ENCODE measurements at places on chromosomes 12 and 14.

- no peak for DNase-seq
These were observed 62.4 kb downstream of the ARMH4 start for GRCh38 chr14:58089612-58090011.

GRCh38 chr12:42666671-42667243 lies 77.2 kb upstream of the PRICKLE1 start:
- DNase-seq, result no peak

DNA sequence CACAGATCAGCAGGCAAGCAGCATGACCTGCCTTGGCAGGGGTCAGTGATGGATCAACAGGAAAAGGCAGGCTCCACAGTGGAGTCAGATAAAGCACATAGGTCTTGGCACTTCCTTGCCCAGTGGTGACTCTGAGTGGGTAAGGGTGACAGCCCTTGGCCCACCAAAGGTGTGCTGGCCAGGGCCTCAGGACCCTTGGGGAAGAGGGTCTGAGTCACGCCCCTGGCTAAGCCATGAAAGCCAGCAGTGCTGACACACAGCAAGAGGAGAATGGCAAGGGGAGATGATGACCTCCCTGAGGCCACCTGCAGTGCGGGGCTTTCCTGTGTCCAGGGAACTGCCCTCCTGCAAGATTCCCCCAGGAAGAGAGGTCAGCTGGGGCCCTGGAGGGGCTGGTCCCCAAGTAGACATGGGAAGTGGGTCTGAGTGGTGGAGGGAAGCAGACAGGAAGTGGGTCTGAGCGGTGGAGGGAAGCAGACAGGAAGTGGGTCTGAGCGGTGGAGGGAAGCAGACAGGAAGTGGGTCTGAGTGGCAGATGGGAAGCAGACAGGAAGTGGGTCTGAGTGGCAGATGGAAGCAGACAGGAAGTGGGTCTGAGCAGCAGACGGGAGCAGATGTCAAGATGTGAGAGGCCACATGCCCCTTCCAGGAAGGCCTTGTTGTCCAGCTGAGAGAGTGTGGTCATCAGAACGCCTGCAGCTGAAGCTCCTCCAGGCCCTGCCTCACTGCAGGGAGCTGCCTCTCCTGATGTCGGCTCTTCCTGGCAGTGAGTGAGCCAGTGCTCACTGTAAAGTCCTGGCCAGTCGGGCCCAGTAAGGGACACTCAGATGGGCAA lies 34.8 kb downstream of the DIO3 start:
- DNase-seq, result peak; percentile 9

DNA sequence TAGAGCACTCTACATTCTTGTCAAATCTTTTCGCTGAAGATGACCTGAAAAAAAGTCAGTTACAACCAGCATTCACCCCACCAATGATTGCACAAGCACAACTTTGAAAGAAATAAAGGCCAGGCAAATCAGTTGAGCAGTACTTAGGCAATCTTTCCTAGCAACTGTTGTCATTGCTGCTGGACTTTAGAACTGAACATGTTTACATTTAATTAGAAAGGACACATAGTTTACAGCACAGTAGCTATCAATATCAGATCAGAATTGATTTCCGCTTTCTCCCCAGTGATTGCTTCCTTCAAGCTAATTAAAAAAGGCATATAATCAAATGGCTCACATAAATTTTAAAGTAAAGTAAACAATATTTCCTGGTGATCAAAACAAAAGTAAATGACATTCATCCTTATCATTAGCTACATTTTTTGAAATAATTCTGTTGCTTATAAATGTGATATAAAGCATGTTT lies 128.4 kb downstream of the FOXA1 start:
- no peak for DNase-seq

DNA sequence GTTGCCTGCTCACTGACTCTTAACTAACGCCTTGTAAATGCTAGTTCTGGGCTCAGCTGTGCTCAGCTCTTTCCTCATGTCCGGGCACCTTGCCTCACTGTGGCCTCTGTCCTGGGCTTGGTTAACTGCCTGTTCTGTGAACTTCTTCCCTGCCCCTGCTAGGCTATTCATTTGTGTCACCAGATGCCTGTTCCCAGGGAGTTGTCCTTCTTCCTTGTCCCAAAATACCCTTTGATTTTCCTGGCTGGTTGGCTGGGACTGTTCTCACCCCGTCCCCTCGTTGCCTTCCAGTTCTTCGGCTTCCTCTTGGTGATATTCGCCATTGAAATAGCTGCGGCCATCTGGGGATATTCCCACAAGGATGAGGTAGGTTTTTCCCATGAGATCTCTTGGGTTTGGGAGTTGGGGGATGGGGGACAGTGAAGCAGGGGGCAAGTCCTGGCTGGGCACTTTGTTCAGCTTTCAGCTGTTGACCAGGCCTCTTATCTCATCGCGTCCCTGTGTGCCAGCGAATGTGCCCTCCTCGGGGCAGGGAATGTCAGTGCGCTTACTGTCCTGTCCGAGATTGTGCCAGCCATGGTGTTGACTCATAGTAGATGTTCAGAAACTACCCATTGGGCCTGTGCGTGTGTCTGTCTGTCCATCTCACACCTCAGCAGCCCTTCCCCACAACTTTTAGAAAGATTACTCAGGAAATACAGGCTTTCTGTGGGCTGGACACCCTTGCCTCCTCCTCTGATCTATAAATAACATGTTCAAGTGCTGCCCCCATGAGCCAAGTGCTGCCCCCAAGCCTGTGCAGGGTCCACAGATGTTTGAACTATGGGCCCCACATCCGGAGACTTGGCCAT lies 33.1 kb downstream of the CD9 start:
- no peak for DNase-seq

- DNase-seq, result no peak
These were observed 70.6 kb downstream of the SETD3 start for GRCh38 chr14:99410019-99410418.

DNA sequence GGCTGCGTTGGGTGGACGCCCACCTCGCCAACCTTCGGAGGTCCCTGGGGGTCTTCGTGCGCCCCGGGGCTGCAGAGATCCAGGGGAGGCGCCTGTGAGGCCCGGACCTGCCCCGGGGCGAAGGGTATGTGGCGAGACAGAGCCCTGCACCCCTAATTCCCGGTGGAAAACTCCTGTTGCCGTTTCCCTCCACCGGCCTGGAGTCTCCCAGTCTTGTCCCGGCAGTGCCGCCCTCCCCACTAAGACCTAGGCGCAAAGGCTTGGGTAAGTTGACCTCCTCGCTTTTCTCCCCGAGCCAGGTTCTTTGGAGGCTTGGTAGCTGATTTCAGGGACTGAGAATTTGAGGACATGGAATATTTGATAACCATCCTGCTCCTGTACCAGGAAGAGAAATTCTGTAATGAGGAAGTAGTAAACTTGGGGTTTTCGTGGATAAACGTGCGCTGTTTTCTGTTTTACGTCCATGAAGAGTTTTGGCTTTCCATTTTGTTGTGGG lies 530 bp downstream of the APAF1 start:
- DNase-seq, result no peak

- DNase-seq, result no peak
These were observed at the start of gene LRCOL1 for GRCh38 chr12:132610051-132610759. LRCOL1 (minus strand) TSS chr12:132610582; CDS start chr12:132606251, 4,331 bp downstream.

DNA sequence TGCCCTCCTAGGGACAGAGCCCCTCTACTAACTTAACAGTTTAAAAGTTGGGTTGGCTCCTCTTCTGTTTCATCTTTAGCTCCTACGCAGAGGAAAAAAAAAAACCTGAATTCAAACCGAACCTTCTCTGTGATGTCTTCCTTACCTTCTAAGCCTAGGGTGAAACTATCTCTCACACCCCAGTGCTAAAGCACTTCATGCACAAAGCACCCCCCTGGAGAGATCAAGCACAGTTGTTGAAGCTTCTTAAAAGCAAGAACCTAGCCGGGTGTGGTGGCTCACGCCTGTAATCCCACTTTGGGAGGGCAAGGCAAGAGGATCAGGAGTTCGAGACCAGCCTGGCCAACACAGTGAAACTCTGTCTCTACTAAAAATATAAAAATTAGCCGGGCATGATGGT lies 37.6 kb downstream of the CORO1C start:
- DNase-seq, result no peak

- no peak for DNase-seq
These were observed 362.9 kb downstream of the EMP1 start for GRCh38 chr12:13559318-13559978.

DNA sequence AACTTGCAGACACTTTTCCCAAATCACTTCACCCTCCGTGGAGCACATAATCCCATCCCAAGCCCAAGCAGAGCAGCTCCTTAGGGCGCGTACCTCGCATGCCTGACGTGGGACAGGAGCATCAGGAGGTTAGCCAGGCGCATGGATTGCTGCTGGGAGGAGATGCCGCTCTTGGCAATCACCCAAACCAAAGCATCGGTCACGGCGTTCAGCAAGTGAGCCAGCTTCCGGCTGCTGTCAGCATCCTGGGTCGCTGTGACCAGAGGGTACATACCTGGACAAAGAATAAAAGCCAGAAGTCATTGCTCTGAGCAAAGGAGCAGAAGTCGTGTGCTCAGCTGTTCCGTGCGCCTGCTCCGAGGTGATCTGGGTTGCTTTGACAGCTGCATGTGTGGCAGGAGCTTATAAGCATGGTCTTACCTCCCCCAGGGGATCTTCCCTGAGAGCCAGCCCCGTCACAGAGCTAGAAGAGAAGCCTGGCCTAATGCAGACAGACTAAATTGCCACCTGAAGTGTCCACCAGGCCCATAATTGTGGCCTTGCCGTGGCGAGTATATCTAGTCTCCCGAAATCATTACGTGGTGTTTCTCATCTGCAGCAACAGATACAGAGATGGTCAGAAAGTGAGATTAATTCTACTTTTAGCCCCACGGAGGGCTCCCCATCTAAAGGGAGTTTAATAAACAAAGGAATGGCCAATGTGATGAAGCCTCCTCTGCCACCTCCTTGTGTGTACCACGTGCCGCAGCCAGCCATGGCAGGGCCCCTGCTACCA lies 59.1 kb downstream of the ESR2 start:
- no peak for DNase-seq

DNA sequence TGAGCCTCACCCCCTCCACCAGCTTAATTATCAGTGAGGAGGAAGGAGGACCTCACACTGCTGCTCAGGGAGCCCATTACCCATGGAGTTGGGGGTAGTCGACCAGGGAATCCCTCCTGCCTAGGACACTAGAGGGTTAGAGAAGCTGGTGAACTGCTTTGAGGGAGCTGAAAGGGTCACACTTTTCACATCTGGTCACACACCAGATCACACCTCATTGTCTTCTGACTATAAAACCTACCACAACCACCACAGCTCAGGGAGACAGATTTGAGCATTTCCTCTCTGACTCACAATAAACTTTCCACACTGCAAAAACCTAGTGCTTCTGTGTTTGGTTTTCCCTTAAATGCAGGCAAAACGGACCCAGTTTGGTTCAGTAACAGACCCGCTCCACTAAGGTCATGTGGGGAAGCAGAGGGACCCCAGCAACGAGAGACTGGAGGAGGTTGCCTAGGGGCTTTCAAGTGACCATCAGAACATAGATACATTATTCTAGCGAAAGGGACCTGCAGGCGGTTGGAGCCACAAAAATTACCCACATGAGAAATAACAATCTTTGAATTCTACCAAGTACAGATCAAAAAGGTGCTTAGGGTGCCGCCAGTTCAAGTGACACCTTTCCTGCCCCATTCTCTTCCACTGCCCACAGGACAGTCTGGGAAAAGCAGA lies 151.4 kb upstream of the AVPR1A start:
- no peak for DNase-seq

GRCh38 chr12:57823908-57824640 lies 5.5 kb upstream of the AVIL start:
- DNase-seq, result no peak

GRCh38 chr14:64244279-64244678 lies 49.9 kb downstream of the ESR2 start:
- DNase-seq, result no peak

GRCh38 chr12:84998341-84998740 lies 37.7 kb downstream of the TSPAN19 start:
- no peak for DNase-seq

GRCh38 chr14:40309124-40309523 lies 876.9 kb upstream of the FBXO33 start:
- DNase-seq, result no peak

- no peak for DNase-seq
These were observed 24.5 kb upstream of the ULK1 start for GRCh38 chr12:131869871-131870418.

- no peak for DNase-seq
These were observed at the start of gene DPY19L2 for GRCh38 chr12:63668028-63668799. DPY19L2 (minus strand) TSS chr12:63668493; CDS start chr12:63668393, 100 bp downstream.

DNA sequence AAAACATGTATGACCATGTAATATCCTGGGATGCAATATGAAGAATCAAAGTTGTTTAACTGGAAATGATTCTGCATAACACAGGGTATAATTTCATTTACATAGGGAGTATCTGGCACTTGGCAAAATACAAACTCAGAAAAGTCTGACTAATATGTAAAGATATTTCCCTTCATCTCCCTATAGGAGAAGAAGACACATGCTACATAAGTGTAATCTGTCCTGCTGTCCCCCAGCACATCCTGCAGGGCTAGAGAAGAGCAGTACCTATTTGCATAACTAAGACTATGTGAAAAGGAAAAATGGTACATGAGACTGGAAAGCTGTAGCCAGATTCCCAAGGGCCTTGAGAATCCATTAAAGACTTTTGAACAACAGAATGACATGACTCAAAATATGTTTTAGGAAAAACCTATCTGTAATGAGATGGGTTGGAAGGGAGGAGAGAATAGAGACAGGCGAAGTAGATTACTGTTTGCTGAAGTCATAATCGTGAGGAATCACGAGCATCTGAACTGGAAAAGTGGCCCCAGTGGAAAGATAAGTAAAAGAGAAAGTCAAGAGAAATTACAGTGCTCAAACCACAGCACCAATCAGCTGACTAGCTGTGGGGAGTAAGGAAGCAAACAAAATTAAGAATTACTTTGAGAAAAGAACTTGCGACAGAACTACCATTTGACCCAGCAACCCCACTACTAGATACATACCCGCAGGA lies 155.1 kb upstream of the HMGA2 start:
- no peak for DNase-seq

DNA sequence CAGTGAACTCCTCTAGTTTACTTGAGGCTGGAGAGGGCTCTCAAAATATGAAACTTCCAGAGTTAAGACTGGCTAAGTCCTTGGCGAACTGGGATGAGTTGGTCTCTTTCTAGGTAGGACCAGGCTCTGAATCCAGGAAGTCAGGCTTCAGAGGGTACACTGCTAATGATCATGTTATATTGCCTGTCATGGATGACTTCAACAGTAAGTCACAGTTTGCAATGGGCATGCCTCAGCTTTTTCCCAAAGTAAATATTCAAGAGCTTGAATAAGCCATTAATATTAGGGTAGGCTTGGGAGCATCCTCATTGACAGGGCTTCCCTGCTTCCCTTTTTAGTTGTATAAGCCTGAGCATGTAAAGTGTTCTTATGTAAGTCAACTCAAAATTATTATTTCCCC lies 61.7 kb upstream of the PTHLH start:
- no peak for DNase-seq
